Mucosa of descending colon (tissue), 3 donors: ENCODE measurements at places on chromosomes 2 and 18. TPM values are rescaled to one million over a fixed set of nuclear protein-coding genes. Genes with fewer than 3 reads are reported as not detected.

TSN gene
- total RNA-seq = 45.9 TPM

LIMS3 gene
- 1.6 TPM for total RNA-seq

NCL gene
- 239 TPM for total RNA-seq

MYL12B gene
- total RNA-seq = 609 TPM

DNA sequence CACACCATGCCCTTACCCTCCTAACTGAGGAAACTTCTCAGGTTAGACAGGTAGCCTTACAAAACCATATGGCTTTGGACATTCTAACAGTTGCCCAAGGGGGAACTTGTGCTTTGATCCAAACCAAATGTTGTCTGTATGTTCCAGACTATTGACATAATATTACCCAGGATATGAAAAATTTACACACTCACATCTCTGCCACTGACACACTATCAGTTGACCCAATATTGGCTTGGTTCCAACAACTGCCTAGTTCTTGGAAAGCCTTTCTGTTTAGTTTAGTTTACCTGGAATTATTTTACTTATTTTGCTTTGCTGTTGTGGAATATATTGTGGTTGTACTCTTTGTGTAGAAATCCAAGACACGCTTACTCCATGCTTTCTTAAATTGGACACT lies 178.4 kb downstream of the RNF152 start:
- no peak for DNase-seq

DNA sequence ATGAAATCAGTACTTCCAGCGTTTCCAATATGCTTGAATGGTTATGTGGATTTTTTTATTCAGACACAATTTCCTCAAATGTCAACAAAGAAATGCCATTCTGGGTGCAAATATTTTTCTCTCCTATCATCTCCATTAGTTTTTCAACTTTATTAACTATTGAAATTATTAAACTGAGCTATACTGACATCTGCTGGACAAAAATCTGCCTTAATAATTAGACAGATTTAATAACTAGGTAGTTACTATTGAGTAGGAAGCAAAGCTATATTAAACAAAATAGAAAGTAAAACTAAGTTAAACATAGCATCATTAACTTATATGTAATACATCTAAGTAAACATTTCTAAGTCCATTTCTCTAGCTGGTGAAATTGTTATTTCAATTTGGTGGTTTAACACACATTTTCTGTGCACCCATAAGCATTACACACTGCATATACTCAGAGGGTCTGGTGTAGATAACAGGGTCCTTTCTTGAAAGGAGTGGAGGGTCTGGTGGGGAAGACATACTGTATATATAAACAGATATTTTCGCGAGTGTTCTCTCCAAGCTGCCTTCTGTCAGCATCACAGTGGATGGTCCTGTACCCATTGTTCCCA lies 77.0 kb downstream of the LANCL1 start:
- no peak for DNase-seq

DNA sequence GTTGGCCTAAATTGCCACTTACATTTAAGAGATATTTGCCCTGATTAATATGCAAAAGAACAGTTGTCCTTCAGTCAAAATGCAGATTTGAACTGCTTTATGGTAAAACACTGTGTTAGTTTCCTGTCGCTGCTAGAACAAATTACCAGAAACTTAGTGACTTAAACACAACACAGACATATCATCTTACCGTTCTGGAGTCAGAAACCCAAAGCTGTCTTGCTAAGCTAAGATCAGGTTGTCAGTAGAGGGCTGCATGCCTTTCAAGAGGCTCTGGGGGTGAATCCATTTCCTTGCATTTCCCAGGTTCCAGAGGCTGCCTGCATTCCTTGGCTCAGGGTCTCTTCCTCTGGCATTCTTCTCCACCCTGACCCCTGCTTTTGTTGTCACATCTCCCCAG lies 149.5 kb downstream of the FAM161A start:
- no peak for DNase-seq

DNA sequence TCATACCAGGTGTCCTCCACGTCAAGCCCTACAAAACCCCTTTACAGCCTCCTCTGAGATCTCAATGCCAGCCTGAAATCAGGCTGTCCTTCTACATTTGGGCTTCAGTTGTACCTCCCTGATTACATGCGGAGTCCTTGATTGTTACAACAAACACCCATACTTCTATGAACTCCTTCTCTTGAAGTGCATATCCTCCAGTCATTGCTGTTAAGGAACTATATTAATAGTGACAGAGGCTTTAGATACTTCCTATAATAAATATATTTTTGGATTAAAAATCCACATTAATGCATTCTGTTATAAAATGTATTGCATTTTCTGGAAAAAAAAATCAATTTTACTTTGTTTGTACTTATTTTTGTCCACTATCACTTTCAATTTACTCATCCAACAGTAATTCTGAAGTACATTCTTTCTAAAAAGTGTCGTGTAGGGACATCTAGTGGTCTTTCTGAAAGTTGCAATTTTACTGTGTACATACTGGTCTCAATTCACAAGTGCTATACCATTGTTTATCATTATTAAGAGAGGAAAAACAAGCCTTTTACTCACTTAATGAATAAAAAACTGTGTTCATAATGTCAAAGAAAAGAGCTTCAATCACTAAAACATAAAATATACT lies 316.4 kb downstream of the DSEL start:
- peak; percentile 9 for DNase-seq

- no peak for DNase-seq
Measured at GRCh38 chr2:105283532-105283931, 42.0 kb downstream of the GPR45 start.

DNA sequence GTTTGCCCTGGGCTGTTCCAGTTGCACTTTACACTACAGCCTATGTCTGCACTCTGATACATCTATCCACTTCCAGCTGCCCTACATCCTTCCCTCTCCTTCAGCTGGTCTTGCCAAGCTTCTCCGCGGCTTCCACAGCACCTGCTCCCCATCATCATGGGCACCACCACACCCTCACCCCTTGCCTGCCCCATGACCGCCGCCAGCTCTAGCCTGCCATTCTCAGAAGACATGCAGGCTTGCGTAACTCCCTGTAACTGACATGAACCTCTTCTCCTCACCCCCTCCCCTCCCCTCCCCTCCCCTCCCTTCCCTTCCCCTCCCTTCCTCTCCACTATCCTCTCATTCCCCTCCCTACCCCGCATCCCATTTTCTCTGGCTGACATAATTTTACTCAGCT lies 46.0 kb downstream of the PAX8 start:
- DNase-seq = no peak

DNA sequence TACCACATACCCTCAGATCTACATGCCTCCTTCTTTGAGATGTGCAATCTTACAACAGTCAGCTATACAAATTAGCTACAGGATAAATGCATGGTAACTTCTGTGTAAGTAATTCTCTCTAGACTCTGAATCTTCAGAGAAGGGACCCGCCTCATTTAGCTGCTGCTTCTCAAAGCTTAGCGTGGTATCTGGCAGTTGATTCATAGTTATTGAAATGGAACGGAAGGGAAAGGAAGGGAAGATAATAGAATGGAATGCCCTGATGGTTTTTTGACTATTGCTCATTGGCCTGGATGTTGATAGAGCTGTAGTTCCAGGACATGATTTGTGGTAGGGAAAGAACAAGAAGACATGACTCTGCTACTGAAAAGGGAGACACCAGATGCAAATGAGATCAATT lies 498.1 kb upstream of the CRIM1 start:
- no peak for DNase-seq

DNA sequence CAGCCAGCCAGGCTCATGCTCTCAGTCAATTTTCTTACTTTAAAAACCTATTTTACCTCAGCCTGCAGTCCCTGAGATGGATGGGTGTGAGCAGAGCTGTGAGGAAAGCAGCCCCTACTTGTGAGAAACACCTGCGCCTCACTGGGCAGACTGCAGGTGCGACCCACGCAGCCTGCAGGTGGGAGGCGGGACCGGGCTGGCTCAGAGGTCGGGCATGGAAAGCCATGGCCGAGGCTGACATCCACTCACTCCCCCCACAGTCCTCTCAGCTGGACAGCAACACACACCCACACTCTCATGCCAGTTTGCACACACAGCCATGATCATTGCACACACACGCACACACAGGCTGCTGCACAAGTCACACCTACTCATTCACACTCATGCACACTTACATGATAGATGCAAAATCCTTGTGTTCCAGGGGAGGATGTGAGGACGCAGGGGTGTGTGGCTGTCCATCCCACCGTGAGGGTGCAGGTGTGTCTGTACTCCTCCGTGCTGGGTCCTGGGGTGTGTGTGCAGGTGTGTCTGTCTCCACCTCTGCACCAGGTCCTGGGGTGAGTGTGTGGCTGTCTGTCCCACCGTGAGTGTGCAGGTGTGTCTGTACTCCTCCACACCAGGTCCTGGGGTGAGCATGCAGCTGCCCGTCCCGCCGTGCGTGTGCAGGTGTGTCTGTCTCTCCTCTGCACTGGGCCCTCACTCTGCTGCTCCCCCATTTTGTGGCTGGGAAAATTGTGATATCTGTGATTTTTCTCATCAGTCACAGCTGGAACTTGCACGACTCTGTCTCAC lies 166.5 kb downstream of the RTP5 start:
- no peak for DNase-seq
